Left colon (tissue), 2 donors: ENCODE measurements at places on chromosomes 6 and 20. TPM values are rescaled to one million over a fixed set of nuclear protein-coding genes. Genes with fewer than 3 reads are reported as not detected.

The MATN4 gene
- not detected for total RNA-seq

The GSTA1 gene
- total RNA-seq, result 0.50 TPM

The PABPC1L gene
- total RNA-seq, result 19.8 TPM

The SLC35B2 gene
- total RNA-seq, result 34.9 TPM

The OXT gene
- not detected for total RNA-seq

The JARID2 gene
- 10.0 TPM for total RNA-seq
